ENCODE measurements at places on chromosomes 3 and 15. TPM values are rescaled to one million over a fixed set of nuclear protein-coding genes. Genes with fewer than 3 reads are reported as not detected.

- DNase-seq: no peak
These were observed 447.5 kb downstream of the IGSF11 start for GRCh38 chr3:118587037-118587741.

DNA sequence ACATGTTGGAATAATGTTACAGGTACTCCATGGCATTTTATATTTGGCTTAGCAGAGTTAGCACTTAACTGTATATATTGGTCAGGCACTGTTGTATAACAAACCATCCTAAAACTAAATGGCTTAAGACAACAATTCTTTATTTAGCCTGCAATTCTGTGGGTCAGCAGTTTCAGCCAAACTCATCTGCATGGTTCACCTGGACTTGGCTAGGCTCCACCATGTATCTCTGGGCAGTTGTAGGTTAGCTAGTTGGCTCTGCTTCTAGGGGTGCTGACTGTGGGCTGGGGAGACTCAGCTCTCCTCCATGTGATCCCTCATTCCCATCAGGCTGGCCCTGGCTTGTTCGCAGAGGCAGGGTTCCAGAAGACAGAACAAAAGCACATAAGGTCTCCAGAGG, 34.4 kb downstream of the RARB start:
- no peak for DNase-seq

Gene RTP1
- not detected for total RNA-seq

DNA sequence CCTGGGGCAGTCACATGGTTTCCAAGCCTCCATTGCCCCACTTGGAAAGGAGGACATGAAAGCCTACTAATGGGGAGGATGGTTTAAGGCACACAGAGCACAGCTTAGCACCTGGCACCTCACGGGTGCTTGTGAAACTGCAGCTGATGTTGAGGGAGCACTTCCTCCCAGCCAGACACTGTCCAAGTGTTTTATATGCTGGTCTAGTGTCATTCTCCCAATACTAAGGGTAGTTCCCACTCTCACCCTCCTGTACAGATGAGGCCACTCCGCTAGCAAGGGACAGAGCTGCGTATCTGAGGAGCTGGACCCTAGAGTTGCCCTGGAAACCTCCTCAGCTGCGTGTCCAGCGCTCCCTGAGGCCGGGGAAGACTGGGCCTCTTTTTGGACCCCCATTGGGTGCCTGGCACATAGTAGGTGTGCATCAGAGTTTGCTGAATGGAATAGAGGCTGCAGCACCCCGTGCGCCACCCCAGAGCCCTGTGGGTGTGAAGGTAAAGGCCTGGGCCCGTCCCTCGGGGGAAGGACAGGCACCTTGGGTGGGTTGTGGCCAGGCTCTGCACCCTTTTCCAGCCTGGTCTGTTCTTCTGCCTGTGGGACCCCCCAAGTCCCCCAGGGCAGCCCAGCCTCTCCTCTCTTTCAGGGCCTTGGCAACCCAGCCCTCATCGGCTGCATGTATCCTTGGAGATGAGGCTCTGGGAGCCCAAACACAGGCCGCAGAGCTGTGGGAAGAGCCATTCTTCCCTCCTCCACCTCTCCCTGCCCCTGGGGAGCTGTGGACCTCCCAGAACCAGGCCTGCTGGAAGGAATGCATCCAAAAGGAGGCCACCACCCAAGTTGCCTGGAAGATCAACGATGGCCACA, 31.3 kb downstream of the DNASE1L3 start:
- DNase-seq: no peak

DNA sequence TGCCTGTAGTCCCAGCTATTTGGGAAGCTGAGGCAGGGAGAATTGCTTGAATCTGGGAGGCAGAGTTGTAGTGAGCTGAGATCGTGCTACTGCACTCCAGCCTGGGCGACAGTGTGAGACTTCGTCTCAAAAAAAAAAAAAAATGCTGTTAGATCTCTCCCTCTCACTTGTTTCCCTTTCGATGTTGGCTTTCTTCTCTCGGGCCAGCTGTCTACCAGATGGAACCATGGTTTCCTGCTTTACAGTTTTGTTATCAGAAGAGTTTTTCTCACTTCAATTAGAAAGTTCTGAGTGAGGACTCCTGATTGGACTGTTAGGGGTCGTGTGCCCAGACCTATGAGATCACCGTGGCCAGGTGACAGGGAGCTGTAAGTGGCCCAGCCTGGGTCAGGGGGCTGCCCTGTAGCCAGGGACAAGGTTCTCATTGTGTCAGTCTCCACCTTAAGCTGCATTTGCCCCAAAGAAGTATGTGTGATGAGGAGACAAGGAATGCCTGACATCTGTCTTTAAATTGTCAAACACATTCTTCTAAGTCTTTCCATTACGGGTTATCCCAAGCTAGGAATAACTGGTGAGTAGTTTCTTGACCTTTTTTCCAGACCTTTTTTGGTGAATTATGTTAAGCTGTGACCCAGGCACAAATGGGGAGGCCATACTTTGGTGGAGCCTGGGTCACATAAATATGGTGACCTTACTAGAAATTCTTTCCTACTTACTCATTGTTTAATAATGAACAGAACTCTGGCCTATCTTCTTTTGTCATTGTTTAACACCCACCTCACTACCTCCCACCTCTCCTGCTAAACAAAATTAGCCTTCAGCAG, 25.2 kb downstream of the SNAPC5 start:
- DNase-seq: peak; percentile 11

DNA sequence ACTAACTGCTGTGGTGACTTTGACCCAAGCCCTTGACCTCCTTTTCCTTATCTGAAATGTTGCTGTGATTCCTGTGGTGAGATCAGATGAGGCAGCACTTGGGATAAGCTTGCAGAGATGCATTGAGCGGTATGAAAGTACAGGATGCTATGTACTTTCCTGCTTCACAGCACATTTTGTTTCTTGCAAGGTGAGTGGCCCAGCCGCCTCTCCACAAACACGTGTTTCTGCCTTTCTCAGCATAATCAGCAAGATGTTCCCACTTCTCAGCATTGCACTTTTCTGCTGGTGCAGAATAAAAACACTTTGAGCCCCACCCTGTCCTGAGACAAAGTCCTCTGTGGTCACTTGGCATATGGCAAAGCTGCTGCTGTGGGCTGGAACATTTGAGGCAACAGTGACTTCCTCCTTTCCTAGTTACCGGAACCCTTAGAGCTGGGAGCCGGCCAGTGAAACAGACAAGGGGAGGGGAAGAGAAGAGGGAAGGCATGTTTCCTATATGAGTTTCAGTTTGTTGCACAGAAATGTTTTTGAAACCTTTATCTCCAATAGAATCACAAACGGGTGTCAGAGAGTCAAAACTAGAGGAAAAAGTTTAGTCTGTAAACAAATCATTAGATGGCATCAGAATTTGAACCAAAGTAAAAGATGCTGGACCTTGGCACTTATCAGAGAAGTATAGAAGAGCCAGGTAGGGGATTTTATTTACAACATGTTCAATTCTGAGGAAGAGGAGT, 5.0 kb downstream of the NUDT16 start:
- peak; percentile 79 for DNase-seq

Gene CPLX3
- not detected for total RNA-seq

DNA sequence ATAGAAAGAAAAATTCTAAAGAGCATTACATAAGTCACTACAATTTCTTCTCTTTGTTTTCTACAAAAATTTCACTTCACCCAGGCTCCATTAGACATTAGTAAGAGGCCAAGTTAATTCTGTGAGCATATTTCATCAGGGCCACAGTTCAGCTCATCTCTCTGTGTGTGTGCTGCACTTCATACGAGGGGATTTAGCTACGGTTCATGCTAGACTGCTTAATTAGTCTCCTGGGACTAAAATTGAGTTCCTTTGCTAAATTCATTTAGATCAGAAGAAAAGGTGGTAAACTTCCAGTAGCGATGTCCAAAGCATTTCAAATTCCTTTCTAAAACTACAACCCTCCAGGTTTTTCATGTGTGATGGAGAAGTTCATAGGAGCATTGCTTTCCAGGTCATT, 83.1 kb upstream of the SETMAR start:
- DNase-seq: no peak
